ENCODE measurements at places on chromosomes 7 and 10.

- no peak for DNase-seq
Measured at GRCh38 chr10:106320078-106320477, 844.4 kb downstream of the SORCS1 start.

DNA sequence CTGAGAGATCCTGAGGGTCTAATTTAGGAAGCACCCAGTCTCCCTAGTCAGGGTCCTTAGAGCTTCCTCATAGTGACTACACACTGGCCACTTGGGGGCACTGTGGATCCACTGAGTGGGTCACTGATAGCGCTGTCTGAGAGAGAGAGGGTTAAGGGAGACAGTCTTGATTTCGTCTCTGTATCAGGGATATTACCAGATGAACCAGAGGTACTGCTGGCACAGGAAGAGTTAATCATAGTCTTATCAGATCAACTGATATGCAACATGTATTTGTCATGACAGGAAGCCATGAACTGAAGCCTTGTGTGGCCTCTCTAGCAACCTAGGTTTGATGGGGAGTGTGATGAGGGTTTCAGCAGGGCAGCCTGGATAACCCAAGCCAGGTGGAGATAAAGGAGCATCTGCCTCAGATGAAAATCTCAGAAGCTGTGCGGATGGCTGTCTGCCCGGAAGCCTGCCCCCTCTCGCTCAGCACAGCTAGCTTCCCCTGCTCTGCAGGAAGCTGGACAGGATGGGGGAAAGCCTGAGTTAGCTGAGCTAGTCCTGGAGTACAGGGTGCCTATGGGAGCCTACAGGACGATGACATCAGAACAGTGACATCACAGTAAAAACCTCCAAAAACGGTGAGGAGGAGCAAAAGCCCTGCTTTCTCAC, 214.0 kb upstream of the PRSS1 start:
- peak; percentile 88 for DNase-seq

DNA sequence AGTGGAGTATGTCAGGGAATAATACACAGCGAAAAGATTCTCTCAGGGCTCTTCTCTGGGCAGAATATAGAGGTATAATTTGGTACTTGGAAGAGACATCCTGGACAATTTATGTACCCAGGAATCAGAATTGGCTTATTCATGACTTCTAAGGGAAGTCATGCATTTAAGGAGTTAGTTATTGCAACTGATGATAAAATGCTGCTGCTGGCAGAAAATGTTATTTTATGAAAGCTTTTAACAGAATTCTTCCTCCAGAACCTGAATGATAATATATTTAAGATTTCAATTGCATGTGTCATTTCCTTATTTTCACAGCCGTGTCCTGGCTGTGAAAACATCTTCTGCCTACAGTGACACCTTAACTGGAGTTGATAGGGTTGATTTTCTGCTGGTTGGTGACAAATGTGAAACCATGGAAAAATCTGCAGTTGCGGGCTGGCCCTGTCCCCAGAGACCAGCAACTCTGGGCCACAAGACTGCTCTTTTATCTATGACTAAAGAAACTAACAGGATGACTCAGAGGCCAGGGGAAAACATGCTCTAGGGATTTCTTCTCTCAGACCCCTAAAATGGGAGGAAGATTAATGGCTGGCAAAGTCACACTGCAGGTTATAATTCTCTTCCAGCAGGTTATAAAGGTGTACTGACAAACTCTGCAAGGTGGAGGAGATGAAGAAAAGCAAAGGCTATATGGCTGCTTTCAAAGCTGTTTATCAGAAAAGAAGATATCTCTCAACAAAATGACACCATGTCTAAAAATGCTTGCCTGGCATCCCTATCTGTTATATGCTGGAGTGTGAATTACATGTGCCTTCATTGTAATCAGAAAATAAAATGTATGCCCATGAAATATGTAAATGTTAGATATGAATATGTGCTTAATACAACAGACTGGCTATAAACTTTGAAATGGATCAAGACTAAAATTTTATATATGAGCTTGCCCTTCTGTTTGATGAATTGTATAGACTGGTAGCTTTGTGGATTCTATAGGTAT, 12.1 kb upstream of the TRUB1 start:
- DNase-seq: no peak

- peak; percentile 26 for DNase-seq
Measured at GRCh38 chr7:4742051-4742573, 33.3 kb upstream of the AP5Z1 start.

GRCh38 chr10:127524229-127524628, 24.9 kb upstream of the NPS start:
- DNase-seq: peak; percentile 44

- DNase-seq: no peak
Measured at GRCh38 chr10:117408436-117409384, 33.5 kb upstream of the PDZD8 start.

DNA sequence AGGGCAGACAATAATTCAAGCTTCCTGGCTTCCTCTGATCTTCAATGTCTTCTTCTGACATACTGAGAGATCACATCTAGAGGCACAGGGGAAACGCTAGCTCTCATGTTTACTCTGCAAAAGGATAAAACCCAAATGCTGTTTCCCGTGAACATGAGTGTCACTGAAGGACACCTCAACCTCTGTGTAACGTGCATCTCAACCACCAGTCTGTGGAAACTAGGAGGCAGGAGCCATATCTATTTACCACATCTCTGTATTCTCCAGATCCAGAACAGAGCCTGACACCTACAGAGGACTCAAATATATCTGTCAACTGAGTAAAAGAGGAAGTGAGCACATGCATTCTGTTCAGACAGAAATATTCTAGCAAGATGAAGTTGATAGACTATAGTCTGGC, 140.3 kb upstream of the TARP start:
- no peak for DNase-seq

DNA sequence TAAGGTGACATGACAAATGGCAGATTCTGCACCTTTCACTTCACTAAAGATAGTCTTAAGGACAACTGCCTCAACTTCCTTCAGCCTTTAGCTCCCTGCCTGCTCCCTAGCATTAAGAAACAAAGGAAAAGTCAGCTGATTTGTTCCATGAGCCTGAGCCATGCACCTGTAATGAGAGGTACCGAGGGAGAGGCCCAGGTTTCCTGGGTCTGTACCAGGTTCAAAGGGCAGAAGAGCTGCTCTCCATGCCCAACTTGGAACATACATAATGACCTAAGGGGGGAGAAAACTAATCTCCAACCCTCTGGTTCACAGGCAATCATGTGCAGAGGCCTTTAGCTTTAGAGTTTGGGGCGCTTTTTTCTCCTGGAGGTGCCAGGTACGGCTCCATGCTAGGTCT, 111.2 kb downstream of the JAZF1 start:
- no peak for DNase-seq

DNA sequence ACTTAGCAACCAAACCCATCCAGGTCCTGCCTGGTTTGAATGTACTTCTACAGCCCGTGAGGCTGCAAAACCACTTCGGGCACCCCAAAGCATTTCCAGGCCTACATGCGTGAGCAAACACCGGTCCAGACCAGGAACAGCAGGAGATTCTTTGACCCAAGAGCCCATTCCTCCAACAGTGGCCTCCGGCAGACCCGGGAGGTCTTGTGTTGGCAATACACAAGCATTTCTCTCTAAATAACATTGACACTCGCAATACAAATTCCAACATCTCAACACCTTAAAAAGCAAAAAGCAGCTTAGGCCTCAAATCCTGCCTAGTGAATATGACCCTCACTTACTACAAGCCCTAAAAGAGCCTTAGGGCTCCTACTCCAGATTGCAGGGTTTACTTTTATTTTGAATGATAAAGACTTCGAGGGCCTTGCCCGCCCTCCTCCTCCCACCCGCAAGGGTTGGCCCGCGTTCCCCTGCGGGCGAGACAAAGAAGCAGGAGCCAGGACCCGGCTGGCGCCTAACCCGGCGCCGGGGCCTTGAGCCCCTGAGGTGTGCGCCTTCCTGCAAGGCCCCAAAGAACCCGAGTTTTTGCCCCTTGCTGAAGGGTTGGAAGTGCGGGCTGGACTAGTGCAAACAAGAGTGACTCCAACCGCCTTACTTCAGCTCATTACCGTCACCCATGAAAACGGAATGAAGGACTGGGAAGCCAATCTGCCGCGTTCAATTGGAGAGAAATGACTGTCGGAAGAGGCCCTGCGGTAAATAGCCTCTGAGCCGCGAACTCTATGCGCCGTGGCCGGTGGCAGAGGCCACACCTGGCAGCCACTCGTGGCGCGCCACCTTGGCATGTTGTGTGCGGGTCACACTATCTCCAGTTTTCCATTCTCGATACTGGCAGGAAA, 3.4 kb upstream of the DLX6 start:
- DNase-seq: no peak

- DNase-seq: no peak
Measured at GRCh38 chr7:159192725-159193453, 48.2 kb upstream of the VIPR2 start.

DNA sequence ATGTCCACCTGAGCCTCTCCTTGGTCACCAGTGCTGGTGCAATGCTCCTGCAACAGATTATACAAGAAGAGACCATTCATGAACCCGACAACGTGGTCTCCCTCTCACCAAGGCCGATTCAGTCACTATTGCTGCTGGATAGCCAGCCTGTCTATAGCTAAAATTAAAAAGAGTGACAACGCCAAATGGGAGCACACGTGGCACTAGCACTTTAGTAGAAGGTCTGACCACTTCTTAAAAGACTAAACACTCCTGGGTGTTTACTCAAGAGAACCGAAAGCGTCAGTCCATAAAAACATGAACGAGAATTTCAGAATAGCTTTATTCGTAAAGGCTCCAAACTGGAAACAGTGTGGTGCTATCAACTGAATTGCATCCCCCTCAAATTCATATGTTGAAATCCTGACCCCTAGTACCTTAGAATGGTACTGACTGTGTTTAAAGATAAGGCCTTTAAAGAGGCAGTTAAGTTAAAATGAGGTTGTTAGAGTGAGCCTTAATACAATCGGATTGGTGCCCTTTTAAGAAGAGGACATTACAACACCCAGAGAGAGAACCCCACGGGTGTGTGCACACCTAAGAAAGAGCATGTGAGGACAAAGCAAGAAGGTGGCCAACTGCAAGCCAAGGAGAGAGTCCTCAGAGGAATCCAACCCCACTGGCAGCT, 4.4 kb upstream of the GALNTL5 start:
- DNase-seq: peak; percentile 24
